ENCODE measurements at places on chromosomes 12 and 14.

DNA sequence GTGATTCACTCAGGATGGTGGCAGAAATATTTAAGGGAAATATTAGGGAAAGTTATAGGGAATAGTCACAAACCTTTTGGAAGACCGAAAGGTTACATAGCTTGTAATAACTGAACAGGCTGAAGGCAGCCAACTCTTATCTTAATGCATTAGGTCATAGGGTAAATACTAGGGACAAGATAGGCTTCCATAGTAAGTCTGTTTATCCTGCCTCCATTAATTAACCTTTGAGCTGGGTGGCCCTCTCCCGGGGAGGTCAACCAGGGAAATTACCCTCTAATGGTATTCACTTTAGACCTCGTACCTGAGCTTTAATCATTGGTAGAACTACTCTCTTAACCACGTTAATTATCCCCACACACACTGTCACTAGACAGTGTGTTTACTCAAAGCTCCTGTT is 981.8 kb downstream of the SLC16A7 start:
- DNase-seq, result no peak

- DNase-seq, result no peak
Observed at GRCh38 chr12:71655495-71655894, 8.2 kb downstream of the ZFC3H1 start.

DNA sequence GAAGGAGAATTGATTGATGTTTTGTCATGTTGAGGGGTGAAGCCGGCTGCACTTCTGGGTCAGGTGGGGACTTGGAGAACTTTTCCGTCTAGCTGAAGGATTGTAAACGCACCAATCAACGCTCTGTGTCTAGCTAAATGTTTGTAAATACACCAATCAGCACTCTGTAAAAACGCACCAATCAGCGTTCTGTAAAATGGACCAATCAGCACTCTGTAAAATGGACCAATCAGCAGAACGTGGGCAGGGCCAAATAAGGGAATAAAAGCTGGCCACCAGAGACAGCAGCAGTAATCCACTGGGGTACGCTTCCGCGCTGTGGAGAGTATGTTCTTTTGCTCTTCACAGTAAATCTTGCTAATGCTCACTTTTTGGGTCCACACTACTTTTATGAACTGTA is 384.1 kb downstream of the FOXG1 start:
- DNase-seq, result no peak

DNA sequence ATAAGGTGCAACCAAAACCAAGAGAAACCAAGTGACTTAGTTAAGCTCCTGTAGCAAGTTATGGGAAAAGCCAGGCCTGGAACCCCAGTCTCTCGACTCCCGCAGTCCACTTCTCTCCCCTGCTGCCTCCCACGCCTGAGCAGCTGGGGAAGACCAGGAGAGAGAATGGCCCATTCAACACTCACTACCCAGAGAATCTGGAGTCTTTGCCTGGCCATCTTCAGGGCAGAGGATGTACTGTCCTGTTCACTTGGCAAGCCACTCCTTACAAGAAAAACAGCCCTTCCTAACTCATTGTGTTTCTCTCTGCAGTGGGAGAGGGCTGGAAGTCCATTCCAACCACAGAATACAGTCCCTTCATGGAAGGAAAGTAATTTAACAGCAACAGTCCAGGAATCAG is 1.8 kb downstream of the PITPNM2 start:
- DNase-seq, result no peak

DNA sequence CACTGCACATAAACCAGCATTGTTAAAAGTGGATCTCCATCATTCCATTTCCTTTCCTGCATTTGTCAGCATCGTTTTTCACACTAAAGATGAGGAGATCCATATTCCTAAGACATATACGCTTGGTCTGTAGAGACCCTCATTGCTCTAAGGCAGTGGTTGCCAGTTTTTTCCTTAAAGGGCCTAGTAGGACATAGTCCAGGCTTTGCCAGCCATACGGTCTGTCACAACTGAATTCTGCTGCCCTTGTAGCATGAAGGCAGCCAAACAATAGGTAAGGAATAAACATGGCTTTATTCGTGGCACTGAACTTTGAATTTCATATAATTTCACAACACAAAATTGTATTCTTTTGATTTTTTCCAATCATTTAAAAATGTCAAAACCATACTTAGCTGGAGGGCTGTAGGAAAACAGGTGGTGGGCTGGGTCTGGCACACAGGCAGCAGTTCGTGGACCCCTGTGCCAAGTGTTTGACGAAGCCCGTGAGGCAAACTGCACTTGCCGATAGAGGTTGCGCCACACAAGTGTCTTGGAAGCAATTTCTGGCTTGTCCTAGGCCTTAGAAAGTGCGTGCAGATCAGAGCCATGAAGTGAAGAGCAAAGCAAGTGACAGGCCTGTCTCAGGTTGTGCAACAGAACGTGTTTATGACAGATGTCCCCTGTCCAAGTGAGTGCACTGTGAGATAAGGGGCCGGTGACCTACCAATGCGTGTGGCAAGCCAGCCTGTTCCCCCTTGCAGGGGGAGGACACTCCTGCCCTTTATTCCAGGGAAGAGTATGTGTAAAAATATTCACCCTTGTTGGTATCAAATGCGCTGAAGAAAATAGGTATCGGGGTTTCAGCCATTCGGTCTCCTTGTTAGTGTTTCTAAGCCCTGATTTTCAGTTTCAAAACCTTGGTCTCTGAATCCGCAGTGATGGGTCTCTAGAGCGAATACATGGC is 916 bp upstream of the CHPT1 start:
- peak; percentile 29 for DNase-seq

DNA sequence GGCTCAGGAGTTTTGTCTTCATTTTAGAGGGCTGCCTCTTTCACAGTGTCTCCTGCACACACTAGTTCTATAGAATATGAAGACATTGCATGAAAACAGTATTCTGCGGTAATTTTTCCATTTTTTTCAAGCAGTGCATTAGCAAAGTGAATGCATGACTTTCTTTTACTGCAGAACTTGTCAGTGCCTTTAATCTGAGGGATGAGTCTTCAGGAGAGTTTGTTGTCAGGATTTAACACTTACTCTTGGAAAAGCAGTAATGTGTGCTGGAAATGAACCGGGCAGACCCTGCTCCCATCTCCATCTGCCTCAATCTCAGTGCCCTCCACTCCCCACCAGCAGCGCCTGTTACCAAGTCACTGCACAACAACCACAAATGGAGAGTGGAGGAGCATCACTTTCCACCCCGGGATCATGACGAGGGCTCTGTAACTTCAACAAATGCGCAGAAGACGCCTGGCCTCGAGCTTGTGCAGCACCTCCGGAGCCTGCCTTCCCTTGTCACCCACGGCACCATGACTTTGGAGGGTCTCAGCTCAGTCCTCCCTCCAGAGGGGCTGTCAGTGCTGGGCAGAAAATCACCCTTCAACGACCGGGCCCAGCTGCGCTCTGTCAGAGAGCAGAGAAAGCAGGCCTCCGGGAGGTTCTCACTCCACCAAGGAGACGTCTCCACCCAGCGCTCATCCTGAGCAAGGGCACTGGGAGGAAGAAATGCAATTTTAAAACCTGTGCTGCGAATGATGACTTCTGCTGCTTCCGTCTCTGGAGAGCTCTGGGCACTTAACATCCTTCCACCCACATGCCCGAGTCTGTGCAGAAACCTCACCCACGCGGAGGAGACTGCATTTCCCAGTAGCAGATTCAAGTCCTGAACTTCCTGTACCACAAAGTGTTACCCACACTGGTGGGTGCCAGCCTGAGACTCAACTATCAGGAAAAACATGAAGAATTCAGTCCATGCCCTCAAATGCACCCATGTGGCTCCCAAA is 255.7 kb downstream of the ADGRD1 start:
- DNase-seq, result no peak

GRCh38 chr12:49097381-49097780 is 2.8 kb upstream of the DHH start:
- DNase-seq, result no peak

DNA sequence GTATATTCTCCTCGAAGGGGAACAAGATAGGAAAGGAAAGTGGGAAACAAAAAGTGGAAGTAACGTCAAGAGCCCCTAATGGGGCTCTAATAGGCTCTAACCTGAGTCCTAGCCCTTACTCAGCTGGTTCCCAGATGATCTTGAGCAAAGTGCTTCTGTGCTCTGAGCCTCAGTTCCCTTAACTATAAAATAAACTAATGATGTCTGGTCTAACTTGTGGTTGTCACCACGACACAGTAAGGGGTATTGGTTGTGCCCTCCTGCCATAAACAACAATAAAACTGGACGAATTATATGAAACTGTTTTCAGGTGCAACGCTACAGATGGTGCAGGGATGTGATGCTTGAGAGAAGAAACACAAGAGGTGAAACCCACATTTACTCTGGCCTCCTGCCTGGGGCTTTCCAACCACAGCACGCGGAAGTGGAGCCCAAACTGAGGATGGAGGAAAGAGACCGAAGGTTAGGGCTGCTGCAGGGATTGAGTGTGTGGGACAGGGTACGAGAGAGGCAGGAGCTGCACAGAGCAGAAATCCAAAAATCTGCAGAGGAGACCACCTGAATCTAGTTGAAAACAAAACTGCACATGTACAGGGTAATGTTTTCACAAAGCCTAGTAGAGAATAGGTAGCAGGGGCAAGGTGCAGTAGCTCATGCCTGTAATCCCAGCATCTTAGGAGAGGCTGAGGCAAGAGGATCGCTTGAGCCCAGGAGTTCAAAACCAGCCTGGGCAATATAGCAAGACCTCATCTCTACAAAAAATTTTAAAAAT is 45.6 kb upstream of the BCL2L14 start:
- no peak for DNase-seq

DNA sequence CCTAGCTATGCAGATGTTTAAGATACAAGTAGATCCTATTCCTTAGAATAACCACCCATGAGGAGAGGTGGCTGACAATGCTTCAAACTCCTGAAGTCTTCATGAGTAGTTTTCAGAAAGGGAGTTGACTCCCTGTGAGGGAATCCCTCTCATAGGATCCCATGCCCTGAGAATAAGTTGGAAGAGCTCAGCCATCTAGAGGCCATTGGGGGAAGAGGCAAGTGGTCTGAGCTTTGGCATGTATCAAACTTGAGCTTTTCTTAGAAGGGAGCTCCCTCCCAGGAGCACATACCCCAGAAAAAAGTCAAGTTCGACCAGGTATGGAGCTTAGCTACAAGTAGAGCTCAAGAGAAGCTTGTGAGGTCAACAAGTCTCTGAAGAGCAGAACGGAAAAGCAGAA is 165.7 kb upstream of the RBM19 start:
- DNase-seq, result no peak

DNA sequence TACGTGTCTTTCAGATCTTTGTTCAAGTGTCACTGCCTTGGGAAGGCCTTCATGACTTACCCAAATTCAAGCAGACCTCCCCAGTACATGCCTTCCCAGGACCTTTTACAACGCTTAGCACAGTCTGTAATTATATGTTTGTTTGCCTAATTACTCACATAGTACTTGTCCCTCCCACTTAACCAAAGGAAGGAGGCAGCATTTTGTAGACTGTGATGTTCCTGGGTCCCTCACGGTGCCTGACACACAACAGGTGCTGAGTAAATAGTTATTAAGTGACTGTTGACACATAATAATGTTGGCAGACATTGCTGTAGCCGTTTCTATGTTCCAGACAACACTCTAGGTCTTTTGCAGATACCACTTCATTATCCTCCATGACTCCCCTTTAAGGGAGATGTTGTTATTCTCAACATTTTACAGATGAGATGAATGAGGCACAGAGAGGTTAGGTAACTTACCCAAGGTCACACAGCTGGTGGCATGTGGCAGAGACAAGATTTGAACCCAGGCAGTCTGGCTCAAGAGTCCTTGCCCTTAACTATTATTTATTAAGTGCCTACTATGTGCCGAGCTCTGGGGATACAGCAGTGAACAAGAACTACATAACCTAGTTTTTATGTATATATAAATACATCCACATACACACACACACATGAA is 130.7 kb downstream of the PHETA1 start:
- DNase-seq, result no peak

DNA sequence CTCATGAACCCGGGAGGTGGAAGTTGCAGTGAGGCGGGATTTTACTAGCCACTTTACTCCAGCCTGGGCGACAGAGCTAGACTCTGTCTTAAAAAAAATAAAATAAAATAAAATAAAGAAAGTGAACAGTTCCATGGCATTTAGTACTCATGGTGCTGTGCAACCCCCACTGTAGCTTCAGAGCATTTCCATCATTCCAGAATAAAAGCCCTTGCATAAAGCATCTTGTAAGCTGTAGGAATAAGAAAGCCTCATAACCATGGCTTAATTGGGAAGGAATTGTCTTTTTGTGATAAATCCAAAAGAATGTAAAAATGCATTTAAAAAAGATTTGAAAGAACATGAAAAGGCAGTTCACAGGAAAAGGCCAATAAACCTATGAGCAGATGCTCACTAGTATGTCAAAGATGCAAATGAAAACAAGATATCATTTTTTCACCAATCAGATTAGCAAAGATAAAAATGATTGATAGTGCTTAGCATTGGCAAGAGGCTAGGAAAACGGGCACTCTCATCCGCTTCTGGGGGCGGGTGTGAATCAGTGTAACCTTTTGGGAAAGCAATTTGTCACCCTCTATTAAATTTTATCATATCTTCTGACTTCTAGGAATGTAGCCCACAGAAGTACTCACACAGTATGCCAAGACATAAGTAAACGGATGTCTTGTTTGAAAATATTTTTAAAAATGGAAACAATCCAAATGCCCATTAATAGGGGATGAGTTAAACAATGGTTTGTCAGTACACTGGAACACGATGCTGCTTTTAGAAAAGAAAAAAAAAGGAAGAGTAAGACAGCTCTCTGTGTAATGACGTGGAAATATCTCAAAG is 46.6 kb downstream of the CFAP251 start:
- no peak for DNase-seq

GRCh38 chr12:53365245-53365904 is 14.6 kb upstream of the SP1 start:
- DNase-seq, result no peak

DNA sequence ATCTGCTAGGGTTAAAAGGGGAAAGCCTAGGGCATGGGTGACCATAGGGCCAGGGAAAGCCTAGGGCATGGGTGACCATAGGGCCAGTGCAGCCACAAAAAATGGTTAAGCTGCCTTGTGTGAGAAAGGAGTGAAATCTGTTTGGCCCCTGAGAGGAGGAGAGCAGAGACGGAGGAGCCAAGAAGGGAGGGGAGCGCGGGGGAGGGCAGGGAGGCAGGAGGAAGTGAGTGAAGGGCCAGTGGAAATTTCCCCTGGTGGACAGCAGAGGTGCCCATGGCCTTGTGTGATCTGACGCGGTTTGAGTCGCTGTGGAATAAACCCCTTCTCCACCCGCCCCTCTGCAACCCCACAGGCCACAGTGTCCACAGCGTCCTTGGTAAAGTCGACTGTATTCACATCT is 618 bp upstream of the AQP6 start:
- no peak for DNase-seq

GRCh38 chr12:108302016-108302402 is 37.1 kb downstream of the CMKLR1 start:
- DNase-seq, result no peak

- DNase-seq, result no peak
Observed at GRCh38 chr12:132739600-132740312, 21.9 kb downstream of the ANKLE2 start.

GRCh38 chr12:67193704-67194103 is 75.5 kb upstream of the CAND1 start:
- no peak for DNase-seq
